Activated naive CD8-positive, alpha-beta T cell treated with anti-CD3 and anti-CD28 coated beads for 36 hours (primary cell): ENCODE measurements at places on chromosomes 4 and X. TPM values are rescaled to one million over a fixed set of nuclear protein-coding genes. Genes with fewer than 3 reads are reported as not detected.
A peak's percentile ranks its signal among the peaks of the same experiment; 100 is the strongest.

Gene MBNL3
- 28.6 TPM for total RNA-seq

Gene SPINK2
- 0.78 TPM for total RNA-seq

Gene GDPD2
- not detected for total RNA-seq

- no peak for DNase-seq
These were observed 43.4 kb downstream of the NKX6-1 start for GRCh38 chr4:84455697-84456096.

- DNase-seq = no peak
These were observed 21.8 kb upstream of the TNIP3 start for GRCh38 chr4:121185960-121186359.

Gene ARHGAP36
- total RNA-seq = not detected

- no peak for DNase-seq
These were observed 2.5 kb downstream of the SH3BP2 start for GRCh38 chr4:2795300-2795892.

DNA sequence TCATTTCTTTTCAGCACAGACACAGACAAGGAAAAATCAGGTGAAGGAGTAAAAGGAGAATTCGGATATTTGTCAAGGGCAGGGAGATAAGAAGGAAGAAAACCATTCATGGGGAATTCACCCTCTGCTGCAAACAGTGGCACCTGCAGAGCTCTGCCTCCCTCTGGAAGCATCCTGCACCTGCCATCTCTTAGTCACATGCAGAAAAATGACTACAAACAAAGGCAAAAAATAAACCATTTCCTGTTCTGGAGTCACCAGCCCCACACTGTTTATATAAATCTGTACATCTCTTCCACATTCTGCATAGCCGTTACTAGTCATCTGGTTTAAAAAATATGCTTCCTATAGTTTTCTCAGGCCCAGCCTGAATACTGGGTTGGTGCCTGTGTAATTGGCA lies 205.3 kb downstream of the ARAP2 start:
- DNase-seq = no peak

Gene CCKAR
- total RNA-seq = not detected

DNA sequence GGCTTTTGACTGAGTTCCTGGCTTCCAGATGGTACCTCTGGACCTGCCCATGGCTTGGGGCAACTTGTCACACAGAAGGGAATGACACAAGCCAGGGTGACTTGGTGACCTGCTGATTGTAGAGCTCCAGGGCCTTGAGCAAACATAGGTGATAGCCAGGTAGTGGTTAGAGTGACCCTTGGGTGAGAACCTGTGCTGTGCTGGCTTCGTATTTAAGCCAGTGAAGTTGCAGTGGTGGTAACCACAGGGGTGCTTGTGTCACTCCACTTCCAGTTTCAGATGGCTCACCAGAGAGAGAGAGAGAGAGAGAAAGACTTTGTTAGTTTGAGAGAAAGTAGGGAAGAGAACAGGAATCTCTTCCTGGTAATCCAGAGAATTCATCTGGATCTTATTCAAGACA lies 471.6 kb downstream of the ZIC3 start:
- no peak for DNase-seq

DNA sequence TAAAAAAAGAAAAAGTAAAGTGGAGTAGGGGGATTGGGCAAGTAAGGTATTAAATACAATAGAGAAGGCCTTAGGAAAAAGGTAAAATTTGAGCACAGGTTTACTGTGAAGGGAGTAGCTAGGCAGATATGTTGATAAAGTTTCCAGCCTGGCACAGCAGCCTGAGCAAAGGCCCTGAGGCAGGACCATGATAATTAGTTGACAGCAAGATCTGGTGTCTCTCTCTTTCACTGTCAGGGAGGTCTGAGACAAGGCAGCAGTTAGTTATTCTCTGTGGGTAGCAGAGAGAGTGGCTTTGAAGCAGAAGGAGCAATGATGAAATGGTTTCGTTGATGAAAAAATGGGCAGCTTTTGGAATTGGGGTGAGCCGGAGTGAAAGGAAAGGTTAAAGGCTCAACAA lies 119.5 kb downstream of the KDR start:
- no peak for DNase-seq

GRCh38 chrX:151711787-151712186 lies 4.0 kb upstream of the FATE1 start:
- DNase-seq = no peak

DNA sequence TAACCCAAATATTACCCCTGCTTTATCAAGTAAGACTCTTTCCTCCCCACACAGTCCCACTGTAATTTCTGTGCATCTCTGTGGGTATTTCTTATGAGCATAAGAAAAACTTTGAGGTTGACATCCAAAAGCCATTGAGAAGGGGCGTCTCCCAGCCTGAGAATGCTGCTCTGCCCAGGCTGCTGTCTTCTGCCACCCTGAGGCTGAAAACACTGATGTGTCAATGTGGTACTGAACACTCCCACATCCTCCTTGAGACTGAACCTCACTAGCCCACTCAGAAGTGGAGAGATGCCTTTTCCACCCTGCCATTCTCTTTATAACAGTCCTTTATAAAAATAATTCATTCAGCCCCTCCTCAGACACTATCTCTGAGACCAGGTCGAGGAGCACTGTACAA lies 120.8 kb downstream of the SMIM20 start:
- DNase-seq = no peak

DNA sequence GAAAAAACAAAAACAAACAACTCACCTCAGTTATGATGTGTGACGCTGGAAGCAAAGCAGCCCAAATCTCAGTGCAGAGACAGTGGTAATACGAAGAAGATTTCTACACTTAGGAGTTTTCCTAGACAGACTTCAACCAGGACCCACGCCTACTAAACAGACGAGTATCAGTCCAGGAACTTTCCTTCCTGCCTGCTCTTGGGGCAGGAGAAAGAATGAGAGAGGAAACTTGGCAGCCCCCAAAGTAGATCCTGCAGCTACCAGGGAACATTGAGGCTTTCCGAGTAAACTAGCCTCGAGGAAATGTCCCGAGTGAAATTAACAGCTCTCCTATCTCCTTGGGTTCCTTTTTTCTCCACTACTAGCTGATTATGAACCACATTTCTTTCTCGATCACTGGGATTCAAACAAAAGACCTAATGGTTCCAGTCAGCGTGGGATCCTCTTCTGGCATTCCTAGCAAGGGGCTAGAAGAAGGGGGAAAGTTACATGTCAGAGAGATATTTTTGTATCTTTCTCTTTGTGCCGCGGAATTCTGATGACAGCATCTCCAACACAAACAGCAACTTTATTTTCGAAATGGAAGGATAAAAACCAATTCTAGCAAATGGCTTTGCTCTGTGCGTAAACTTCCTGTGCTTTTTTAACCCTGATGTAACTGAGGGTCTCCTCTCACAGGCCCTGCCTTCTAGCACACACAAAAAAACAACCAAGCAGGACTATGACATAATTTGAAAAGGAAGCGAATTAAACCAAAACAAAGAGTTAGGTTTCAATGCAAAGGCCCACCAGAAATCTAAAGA lies 53.2 kb downstream of the PPM1K start:
- DNase-seq = no peak

Gene CT45A2
- total RNA-seq = not detected

GRCh38 chr4:138114434-138114833 lies 127.7 kb downstream of the SLC7A11 start:
- DNase-seq = no peak

DNA sequence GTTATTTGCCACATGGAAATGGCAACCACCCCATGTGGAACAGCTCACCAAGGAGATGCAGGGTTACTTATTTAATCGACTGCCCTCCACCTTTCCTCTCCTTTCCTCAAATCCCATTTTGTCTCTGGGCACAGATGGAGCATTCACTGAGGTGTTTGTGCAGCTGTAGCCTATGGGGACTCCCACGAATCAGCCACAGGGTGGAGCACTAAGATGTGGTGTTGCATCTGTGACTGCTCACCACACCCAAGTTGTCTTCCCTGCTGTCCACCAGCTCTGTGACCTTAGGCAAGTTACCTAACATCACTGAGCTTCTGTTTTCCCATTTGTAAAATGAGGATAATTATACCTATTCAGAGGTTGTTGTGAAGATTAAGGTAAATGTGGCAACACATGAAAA lies 252.4 kb upstream of the CPEB2 start:
- DNase-seq = peak; percentile 16
